ENCODE measurements at places on chromosomes 13 and 19.

GRCh38 chr13:55440465-55441085, 1700.1 kb upstream of the PRR20A start:
- DNase-seq, result no peak

DNA sequence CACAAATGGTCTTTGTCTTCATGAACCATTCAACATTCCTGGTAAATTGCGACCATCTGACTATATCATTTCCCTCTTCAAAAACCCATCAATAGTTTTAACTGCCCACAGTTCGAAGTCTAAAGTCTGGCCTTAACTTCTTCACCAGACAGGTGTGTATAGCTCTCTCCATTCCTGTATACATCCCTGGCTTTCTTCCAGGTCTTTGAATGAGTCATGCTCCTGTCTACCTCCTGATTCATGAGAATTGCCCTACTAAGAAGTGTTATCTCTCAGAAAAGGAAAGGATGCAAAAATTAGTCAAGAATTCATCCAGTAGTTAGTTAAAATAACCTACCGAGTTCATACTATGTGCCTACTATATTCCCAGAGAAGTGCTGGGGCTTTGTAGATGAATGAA, 225.0 kb downstream of the TBC1D4 start:
- DNase-seq, result no peak

- DNase-seq, result no peak
Measured at GRCh38 chr19:49475995-49476880, 2.2 kb downstream of the FLT3LG start.

DNA sequence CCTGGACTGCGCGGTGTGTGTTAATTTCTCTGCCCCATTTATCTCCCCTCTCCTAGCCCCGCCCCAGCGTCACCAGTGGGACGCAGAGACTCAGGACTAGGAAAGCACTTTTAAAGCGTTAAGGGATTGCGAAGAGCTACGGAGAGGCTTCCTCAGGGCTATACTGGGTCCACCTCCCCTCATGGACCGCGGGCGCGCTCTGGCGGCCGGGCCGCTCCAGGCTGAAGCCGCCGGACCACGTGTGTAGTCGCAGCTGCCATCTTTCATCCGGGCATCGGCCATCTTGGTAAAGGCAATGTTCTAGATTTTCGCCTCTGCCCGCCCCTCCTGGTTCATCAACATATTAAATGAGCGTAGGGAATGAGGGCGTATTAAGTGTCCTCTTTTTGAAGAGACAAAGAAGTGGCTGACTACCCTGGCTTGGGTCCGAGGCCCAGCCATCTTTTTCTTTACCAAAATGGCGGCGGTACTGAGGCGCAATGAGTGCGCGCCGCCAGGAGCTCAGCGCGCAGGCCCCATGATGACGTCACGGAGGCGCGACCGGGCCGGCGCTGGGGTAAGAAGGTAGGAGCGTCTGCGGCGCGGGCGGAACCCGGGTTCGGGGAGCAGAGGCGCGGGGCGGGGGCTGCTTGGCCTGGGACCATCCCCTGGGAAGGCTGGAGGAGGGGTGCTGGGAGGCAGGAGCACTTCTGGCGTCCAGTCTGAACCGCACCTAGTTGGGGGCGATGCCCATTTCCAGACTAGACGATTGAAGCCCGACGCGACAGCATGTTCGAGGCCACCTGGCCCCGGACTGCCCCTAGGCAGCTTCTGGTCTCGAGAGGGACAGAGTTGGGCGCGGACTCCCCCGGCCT, at the start of gene CCDC124:
Gene CCDC124, plus strand, starts transcription at position 531 of the 854 bp plus-strand sequence. CDS start 3,406 bp downstream, outside the sequence.
- no peak for DNase-seq

GRCh38 chr13:90709319-90709718, 638.2 kb upstream of the MIR17HG start:
- DNase-seq, result no peak

- no peak for DNase-seq
Measured at GRCh38 chr13:95222733-95223018, 78.6 kb downstream of the ABCC4 start.

- no peak for DNase-seq
Measured at GRCh38 chr19:7655581-7655980, 13.3 kb upstream of the RETN start.

- no peak for DNase-seq
Measured at GRCh38 chr19:38233740-38234251, 9.8 kb upstream of the DPF1 start.

DNA sequence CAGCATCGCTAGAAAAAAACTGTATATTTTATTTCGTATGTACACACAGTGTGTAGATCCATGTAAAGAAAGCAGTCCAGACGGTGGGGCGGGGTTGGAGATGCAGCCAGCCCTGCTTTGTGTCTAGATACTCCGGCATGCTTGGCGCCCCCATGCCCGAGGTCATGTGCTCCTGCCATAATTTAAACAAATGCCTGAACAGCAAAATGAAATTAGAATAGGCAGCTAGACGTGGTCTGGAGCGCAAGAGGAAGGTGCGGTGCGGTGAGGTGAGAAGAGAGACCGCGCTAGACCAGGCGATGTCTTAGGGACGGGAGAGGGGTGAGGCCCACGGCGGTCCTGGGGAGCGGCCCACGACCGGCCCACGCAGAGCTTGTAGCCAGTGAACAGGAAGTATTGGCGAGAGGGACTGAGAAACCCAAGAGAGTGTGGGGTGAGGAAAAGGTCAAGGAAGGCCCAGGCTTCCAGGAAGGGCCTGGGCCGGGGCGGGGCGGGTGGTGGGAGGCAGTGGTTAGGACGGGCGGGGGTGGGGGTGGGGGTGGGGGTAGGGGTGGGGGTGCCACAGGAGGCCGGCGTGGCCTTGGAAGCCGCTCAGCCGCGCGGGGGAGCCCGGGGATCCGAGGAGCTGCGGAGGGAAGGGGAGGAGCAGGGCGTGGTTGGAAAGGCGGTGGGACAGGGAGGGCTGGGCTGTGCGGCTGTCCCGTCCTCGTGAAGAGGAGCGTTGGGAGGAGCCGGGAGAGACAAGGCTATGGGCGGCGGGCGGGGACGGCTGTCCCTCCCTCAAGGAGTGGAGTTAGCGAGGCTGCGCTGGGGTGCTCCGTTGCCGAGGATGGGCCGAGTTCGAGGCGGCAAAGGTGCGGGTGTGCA, 254.7 kb upstream of the SGCG start:
- peak; percentile 9 for DNase-seq

DNA sequence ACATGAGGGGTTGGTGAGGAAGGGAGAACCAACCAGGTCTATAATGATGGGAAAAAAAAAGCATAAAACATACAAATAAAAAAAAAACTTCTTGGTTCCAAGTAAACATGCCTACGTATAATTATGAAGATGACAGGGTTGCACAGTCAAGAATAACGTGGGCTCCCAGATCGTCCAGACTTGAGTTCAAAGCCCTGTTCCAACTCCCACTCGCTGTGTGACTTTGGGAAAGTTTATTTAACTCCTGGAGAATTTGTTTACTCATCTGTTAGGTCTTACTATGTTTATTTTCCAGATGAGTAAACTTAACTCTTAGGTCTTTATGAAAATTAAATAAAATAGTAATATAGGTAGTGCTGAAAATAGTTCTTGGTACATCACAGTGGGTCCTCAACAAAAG, 13.8 kb downstream of the STARD13 start:
- DNase-seq, result no peak

DNA sequence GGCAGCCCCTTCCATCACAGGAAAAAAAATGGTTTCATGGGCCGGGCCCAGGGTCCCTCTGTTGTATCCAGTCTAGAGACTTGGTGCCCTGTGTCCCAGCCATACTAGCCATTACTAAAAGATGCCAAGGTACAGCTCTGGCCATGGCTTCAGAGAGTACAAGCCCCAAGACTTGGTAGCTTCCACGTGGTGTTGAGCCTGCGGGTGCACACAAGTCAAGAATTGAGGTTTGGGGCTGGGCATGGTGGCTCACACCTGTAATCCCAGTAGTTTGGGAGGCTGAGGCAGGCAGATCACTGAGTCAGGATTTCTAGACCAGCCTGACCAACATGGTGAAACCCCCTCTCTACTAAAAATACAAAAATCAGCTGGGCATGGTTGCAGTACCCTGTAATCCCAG, 214.3 kb downstream of the LIG4 start:
- no peak for DNase-seq

DNA sequence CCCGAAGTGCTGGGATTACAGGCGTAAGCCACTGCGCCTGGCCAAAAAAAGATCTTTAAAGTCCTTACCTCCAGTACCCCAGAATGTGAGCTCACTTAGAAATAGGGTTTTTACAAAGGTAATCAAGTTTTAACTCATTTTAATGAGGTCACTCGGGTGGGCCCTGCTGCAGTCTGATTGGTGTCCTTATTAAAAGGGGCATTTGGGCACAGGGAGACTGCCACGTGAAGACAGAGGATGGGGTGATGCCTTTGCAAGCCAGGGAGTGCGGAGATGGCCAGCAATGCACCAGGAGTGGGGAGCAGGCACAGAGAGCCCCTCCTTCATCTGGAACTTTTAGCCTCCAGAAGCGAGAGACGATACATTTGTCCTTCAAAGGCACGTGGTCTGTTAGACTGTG, 11.7 kb downstream of the NKPD1 start:
- no peak for DNase-seq

GRCh38 chr19:3737487-3738205, 23.8 kb downstream of the APBA3 start:
- DNase-seq, result no peak

DNA sequence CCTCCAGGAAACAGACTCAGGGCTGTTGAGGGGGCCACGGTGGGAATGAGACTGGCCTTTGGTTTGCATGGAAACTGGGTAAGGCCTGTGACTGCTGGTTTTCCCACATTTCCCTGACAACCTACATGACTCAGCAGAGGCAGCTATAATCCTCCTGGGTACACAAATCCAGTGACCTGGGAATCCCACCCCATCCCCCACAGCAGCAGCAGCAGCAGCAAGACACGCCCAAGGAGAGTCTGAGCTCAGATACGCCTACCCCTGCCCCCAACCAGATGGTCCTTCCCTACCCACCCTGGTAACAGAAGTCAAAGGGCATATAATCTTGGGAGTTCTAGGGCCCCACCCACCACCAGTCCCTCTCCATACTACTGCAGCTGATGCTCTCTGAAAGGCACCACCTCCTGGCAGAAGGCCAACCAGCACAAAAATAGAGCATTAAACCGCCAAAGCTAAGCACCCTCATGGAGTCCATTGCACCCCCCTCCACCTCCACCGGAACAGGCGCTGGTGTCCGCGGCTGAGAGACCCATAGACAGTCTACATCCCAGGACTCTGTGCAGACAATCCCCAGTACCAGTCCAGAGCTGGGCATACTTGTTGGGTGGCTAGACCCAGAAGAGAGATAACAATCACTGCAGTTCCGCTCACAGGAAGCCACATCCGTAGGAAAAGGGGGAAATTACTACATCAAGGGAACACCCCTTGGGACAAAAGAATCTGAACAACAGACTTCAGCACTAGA, 237.2 kb upstream of the SPRY2 start:
- DNase-seq, result no peak

GRCh38 chr13:75222031-75222430, 259.9 kb downstream of the TBC1D4 start:
- DNase-seq, result no peak

DNA sequence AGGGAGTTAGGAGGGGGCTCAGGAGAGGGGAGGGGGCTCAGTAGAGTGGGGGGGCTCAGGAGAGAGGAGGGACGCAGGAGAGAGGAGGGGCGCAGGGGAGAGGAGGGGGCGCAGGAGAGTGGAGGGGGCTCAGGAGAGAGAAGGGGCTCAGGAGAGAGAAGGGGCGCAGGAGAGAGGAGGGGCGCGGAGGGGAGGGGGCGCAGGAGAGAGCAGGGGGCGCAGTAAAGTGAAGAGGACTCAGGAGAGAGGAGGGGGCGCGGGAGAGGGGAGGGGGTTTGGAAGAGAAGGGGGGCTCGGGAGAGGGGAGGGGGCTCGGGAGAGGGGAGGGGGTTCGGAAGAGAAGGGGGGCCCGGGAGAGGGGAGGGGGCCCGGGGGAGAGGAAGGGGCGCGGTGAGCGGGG, 700 bp downstream of the MADCAM1 start:
- no peak for DNase-seq

GRCh38 chr19:21233691-21234090, 91.9 kb downstream of the ZNF431 start:
- DNase-seq, result no peak

Data from iPS DF 19.7 (cell line).